Hypothalamus (tissue), 51 donors: ENCODE measurements at places on chromosomes 2 and 18.

DNA sequence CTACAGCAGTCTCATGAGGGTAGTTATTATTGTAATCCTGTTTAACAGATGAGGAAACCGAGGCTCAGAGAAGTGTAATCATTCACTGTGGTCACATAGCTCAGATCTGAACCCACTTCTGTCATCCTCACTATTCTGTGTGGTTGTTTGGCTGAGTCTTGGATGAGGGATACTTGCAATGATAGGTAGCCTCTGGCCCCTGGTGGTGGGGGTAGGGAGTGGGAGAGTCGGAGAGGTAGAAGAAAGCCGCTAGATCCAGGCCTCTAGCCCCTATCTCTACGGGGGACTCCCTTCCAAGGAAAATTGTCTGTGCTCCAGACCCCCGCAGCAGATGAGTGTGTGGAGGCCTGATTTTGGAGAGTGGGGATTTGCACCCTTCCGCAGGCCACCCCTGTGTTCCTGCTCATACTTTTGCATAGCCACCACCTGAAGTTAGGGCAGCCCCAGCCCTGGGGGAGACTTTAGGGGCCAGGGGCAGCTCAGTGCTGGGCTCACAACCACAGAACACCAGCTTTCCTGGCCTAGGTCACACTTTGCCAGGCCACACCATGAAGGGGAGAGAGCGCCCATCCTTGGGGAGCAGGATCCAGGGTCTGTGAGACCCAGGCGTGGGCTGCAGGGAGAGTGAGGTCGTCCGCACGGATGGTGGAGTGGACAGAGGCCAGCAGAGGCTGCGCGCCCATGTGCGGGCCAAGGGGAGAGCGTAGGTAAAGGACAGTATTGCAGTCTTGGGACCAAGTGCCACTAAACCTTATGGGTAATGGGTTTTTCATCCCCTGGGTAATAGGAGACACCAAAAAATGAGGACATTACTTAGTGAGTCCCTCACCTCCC, 148.2 kb downstream of the GLI2 start:
- DNase-seq: no peak

GRCh38 chr2:143481733-143482132, 352.5 kb downstream of the ARHGAP15 start:
- DNase-seq: no peak

DNA sequence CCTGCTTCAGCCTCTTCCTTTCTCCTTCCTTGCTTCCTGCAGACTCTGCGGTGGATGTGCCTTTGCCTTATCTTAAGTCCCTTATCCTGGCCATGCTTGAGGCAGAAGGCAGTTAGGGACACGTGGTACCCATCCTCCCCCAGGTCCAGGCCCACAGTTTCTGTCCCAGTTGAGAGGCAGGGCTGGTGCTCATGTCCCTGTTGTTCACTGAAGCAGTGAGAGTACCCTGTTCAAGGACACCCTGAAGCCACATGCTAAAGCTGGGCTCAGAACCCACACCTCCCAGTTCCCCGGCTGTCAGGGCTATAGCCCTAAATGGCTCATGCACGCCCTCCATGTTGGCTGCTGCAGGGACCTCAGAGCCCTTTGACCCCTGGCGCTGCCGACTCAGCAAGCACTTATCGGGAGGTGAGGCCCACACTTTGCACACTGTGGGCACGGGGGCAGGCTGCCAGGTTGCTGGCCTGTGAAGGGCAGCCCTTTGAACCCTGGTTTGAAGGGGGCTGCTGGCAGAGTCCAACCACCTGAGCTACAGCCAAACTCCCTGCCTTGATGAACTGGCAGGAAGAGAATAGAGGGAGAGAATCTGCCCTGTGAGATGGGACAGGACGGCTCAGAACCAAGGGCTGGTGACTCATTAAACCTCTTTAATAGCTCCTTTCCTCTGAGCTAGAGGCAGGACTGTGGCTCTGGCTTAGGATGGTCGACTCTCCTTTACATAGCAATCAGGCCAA, 6.3 kb downstream of the KHK start:
- no peak for DNase-seq

- DNase-seq: no peak
Observed at GRCh38 chr2:33316328-33316727, 160.1 kb upstream of the RASGRP3 start.

- no peak for DNase-seq
Observed at GRCh38 chr2:156585457-156585856, 149.3 kb downstream of the GPD2 start.
